ENCODE measurements at places on chromosomes 3 and 15. TPM values are rescaled to one million over a fixed set of nuclear protein-coding genes. Genes with fewer than 3 reads are reported as not detected.

CLDN11 gene
- total RNA-seq: not detected

TTC23 gene
- 3.1 TPM for total RNA-seq

- DNase-seq: no peak
These were observed 23.7 kb upstream of the C3orf49 start for GRCh38 chr3:63795438-63795837.

LTF gene
- not detected for total RNA-seq

DNA sequence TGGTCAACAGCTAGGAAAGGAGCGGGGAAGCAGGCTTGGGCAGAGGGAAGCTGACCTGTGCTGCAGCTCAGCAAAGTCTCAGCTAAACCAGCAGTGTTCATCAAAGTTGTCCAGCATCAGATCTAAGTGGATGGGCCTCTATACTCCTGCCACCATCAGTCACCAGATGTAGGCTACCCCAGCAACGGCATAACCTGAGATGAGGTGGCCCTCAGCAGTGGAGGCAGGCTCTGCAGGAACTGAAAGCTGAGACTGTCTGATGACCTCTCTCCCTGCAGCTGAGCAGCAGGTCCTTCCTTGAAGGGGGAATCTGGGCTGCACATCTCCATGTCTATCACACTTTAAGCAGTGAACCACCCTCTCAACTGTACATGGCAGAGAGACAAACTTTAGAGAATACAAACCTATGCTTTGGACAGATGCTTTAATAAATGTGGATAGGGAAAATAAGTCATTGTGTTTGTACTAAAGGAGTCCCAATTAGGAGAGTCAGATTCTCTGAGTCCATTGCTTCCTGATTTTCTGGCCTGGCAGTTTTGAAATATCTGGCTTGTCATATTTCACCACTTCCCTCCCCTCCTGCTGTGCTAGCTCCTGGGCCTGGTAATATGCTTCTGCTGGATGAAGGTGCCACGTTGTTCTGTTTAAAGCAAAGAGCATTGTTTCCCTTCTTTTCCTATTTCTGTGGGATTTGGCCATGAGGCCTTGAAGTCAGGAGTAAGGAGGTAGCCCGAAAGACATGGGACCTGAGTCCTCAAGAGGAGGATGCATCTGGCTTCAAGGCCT, 11.1 kb upstream of the PSTPIP1 start:
- no peak for DNase-seq

HESX1 gene
- total RNA-seq: 0.42 TPM

KCNH8 gene
- not detected for total RNA-seq

DNA sequence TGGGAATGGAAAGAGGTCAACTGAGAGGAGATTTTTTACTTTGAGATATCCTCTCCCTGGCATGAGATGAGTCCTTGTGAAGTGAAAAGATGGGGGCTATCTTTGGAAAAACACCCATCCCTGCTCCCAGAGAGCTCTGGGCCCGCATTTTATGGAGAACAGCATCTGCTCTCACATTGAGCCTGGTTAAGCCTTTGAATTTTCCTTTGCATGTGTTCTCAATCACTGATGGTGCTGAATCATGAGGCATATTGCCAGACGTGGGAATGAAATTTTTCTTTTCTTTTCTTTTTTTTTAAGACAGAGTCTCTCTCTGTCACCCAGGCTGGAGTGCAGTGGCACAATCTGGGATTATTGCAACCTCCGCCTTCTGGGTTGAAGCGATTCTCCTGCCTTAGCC, 24.4 kb downstream of the TMEM45A start:
- DNase-seq: no peak

- no peak for DNase-seq
These were observed 96.4 kb upstream of the WNT5A start for GRCh38 chr3:55583475-55583874.

- DNase-seq: no peak
These were observed 1.6 kb downstream of the PHGR1 start for GRCh38 chr15:40352281-40352901.

GOLGA8J gene
- total RNA-seq: not detected

DNA sequence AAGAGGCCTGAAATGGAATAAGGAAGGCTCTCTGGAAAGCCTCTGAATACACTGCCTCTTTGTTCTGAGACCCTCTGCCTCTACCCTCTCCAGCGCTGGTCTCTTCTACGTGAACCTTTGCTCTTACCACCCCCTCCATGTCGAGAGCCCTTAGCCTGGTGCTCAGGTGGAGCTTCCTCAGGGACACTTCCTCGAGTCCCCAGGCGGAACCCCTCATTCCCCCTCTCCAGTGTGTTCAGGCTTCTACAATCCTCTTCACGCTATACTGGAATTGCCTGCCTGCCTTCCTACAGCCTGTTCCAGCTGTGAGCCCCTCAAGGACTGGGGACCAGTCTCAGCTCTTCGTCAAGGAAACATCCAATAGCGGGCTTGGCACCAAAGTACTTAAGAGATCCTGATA, 7.4 kb downstream of the STIMATE start:
- DNase-seq: no peak

C3orf18 gene
- 29.0 TPM for total RNA-seq

- DNase-seq: no peak
These were observed 37.0 kb downstream of the EPHB3 start for GRCh38 chr3:184598574-184598927.

DNA sequence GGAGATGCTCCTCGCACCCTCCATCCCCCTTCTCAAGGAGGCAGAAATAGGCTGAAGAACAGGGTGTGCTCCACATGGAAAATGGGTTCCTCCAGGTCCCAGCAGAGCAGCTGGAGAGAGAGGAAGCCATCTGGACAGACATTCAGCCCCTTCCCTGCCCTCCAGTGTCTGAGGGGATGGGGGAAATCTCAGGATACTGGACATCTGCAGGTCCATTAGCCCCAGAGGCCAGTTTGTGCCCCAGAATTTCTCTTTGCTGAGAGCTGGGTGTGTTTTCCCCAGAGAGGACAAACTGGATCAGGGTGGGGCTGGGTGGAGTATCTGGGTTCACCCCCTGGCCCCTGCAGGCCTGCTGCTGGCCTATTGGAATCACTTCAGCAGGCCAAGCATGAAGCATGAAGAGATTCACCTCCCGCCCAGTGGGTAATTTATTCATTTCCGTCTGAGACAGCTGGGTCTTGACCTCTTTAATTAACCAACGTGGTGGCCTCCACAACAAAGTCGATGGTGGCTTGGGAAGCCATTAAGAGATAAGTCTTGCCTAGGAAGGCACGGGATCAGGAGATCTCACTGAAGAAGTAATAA, 4.6 kb downstream of the FAM3D start:
- DNase-seq: no peak

DNA sequence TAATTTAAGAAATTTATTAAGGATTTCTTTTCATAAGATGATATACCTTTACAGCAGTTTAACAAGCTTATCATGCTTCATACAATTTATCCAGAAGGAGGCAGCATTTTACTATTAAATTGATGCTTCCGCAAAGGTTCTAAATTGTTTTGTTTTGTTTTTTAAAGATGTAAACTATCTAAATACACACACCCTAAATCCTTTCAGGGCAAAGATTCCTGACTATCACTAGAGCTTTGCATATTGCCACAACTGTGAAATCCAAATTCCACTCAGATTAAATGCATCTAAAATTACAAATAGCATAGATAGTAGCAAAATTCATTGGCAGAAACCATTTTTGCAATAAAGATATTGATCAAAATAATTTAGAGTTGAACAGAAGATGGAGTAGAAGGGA, 44.5 kb upstream of the CCNL1 start:
- DNase-seq: no peak

DNA sequence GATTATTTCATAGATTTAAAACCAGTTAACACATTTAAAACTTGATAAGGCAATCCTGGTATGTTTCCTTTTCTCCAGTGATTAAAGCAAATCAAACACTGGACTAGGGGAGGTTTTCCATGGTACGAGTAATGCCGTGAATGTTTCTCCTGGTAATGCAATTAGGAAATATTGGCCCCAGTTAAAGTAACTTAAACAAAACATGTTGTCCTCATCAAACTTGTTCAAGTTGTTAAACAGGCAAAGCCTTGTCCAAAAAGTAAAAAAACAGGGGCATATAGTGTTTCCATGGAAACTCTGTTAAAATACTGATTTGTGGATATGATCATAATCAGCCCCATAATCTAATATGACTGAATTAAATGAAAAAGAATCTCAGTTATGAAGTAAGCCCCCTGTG, 13.1 kb upstream of the LRTM1 start:
- DNase-seq: no peak

- no peak for DNase-seq
These were observed 84.1 kb downstream of the ST6GAL1 start for GRCh38 chr3:187014417-187014864.
